ENCODE measurements at places on chromosomes 4 and X.

- DNase-seq, result no peak
Measured at GRCh38 chr4:166846939-166847338, 387.4 kb downstream of the SPOCK3 start.

GRCh38 chrX:134749706-134750445 lies 91.6 kb upstream of the PLAC1 start:
- no peak for DNase-seq

DNA sequence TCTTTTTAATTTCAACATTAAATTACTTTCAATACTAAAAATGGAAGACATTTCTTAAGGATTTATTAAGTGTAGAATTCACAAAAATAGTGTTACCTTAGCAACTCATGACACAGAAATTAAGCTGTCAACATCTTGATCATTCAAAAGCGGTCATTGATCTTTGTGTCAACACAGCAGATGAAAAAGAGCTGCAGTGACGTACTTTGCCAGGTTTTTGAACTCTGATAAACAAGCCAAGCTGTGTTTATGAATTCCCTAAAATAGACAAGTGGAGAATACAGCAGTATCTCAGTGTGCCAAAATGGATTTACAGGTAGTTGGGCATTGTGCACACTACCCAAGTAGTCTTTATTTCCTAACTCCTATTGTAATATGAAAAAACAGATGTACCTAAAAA lies 1141.8 kb upstream of the PCDH7 start:
- DNase-seq, result no peak

DNA sequence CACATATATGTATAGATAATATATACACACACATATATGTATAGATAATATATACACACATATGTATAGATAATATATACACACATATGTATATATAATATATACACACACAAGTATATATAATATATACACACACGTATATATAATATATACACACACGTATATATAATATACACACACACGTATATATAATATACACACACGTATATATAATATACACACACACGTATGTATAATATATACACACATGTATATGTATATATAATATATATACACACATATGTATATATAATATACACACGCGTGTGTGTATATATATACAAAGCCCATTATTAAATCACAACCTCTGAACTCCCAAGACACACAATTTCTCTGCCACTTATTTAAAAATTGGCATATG lies 8.0 kb upstream of the UBE2K start:
- no peak for DNase-seq

- no peak for DNase-seq
Measured at GRCh38 chr4:8347660-8348059, 78.1 kb downstream of the HTRA3 start.

DNA sequence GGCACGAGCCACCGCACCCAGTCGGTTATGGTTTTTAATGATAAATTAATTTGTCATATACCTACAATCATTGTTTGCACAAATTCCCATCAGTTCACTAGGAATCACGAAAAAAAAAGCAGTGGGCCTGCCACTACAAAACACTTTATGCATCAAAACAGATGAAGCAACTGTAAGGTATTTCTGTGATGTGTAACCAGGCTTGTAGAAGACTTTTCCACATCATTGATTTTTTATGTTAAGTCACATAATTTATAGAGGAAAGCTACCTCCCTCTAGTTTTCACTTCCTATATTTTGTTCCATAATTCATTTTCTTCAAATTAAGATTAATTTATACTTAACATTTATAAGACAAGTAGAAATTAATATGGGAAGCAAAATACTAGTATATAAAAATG lies 6.7 kb upstream of the FAM200B start:
- DNase-seq, result no peak

DNA sequence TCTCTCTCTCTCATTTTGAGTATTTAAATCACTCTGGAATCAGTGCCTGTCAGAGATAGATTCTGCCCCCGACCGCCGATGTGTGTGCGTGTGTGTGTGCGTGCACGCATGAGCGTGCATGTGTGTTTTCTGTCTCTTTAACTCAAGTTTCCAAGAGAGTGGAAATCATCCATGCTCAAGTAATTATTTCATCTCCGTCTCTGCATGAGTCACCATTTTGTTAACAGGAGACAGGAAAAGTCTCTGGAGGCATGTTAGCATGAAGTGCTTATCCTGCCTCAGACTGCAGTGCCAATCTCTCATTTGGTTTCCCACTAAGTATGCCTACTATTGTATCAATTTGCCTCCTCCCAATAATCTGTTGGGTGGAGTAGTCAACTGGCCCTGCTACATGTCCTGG lies 182.9 kb upstream of the NHS start:
- no peak for DNase-seq

Measured in ELF-1 (cell line).